Vagina (tissue), 2 donors: ENCODE measurements at places on chromosomes 16 and 17. TPM values are rescaled to one million over a fixed set of nuclear protein-coding genes. Genes with fewer than 3 reads are reported as not detected.

The DHRS7C gene
- total RNA-seq, result not detected

The MYH2 gene
- total RNA-seq, result not detected

The NAT9 gene
- 28.5 TPM for total RNA-seq

The CRYBA1 gene
- total RNA-seq, result not detected

The FOXF1 gene
- 26.0 TPM for total RNA-seq

The ICAM2 gene
- total RNA-seq, result 55.7 TPM

The CCL15 gene
- not detected for total RNA-seq

The HOXB4 gene
- 1.5 TPM for total RNA-seq
